ENCODE measurements at places on chromosomes 3 and 15.

DNA sequence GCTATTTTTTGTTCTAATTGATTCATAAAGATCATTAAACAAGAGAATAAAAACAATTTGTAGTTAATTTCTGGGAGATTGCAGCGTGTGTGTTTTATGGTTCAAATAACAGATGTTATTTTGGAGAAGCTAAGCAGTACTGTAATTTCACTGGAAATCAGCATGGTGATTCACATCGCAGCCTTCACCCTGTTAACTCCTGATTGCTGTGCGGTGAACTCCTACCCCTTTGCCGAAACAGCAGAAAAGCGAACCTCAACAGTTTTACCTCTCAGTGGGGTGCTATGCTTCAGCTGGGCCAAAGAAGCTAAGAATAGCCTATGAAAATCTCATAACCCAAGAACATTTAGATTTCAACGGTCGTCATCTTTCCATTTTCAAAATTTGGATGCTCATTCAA is 441.5 kb upstream of the RARB start:
- DNase-seq: no peak

DNA sequence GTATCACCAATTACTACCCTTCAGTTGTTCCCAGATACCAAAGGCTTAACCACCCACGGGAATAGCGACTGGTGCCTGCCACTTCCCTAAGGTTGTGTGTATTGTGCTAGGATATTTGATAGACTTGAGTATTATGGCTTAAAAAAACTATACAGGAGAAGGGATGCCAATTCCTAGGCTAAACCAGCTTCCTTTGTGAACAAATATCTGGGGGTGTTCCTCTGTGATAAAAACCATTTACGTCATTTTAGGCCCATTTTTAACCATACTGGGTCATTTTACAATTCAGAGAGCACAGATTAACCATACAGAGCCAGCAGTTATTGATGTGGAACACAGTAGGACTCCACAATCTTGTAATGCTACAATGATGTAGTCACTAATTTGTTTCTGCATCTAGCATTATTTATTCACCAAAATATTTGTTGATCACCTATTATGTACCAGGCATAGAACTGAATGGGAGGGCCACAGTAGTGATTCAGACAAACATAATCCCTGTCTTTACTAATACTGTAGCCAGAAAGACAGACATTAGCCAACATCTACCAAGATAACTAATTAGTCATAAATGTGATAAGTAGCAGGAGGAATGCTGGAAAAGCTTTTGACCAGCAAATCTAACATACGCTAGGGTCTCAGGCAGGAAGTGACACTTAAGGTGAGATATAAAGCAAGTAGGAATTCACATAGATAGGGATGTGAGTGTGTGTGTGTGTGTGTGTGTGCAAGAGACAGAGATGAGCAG is 184.8 kb downstream of the MECOM start:
- no peak for DNase-seq

DNA sequence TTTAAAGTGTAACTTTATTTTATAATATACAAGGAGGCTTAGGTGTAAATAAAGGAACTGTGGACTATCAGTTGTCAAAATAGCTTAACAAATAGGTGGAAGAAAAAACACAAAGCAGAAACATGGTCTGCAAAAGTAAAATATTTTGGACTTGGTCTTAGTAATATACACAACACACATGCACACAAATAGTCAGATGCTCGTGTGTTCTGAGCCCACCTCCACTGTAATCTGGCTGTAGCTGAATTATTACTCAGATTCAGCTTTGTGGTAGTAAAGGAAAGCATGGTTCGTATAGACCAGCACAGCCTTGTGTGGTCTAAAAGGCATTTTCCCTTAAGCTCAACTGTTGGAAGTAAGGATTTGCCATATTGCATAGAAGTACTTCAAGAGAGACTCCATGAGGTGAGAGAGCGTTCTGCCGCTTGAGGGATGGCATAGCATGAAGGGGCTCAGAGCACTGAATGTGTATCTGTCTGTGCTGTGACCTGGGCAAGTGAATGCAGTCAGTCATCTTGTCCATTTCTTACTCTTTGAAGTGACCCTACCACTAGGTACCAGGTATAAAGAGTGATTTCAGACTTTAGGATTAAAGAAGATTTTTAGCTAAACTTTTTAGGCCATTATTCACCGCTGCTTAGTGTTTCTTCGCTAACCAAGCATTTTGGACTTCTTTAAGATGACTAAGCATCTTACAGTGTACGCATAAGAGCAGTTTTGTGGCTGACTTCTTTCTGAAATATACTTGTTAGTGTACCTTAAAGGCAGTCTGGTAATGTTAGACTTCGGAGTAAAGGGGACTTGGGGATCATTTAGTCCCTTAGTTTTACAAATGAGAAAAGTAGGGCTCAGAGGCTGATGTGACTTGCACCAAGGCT is 15.2 kb downstream of the TPM1 start:
- DNase-seq: no peak

DNA sequence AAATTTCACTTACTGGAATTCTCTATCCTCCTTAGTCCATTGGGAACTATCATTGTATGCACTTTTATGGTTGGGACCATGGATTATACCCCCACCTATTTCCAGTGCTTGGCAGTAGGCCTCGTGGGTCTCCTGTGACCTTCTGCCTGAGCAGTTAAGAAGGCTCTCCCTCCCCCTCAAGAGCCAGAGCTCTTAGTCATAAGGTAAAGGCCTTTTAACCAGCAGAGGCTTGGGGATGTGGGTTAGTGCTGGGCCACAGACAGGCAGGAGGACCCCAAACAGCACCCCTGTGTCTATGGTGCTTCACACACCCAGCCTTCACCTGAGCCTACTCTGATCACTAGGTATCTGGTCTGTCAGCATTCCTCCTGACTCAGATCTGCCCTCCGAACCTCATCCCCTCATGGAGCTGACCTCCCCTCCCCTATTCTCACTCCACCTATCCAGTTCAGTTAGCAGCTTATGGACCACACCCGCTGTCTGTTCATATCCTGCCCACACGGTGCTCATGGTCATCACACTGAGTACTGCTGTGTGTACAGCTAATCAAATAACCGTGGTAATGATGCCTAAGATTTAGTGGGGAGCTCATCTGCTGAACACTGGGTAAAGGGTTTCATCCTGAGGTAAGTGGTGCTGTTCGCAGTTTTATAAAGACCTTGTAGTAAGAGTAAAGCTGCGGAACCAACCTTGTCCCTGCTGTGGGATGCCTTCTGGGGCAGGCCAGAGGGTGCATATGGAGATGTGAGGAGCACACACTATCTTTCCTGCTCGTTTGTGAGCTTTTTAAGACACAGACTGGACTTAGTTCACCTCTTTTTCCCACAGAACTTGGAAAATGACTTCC is 40.9 kb downstream of the KLHL18 start:
- no peak for DNase-seq

DNA sequence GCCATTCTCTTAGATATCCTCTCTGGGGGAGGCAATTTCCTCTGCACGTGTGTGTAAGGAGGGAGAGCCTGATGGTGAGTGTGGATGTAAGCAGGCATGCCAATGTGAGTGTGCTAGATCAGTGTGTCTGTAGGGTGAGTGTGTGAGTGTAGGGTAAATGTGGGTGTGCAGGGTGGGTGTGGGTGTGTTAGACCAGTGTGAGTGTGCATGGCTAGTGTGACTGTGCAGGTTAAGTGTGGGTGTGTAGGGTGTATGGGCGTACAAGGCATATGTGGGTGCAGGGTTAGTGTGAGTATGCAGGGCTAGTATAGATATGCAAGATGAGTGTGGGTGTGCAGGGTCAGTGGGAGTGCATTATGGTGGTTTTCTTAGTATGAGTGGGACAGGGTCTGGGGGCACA is 48.4 kb downstream of the ATP2B2 start:
- no peak for DNase-seq

DNA sequence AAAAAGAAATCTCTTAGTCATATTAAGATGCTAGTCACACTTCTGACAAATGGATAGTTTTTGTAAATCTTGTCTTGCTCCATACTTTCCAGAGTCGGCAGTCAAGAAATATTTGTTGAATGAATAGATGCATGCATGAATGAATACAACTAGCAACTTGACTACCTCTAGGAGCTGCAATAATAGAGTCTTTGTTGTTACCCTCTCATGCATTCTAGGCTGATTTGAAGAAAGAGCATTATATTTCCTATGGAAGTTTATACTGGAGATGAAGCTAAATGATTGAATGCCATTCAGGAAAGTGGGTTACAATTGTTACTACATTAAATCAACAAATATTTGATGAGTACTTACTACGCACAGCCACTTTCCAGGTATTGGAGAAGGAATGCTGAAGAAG is 18.1 kb upstream of the TRAT1 start:
- DNase-seq: no peak

GRCh38 chr15:42696626-42697025 is 40.3 kb downstream of the CDAN1 start:
- no peak for DNase-seq

DNA sequence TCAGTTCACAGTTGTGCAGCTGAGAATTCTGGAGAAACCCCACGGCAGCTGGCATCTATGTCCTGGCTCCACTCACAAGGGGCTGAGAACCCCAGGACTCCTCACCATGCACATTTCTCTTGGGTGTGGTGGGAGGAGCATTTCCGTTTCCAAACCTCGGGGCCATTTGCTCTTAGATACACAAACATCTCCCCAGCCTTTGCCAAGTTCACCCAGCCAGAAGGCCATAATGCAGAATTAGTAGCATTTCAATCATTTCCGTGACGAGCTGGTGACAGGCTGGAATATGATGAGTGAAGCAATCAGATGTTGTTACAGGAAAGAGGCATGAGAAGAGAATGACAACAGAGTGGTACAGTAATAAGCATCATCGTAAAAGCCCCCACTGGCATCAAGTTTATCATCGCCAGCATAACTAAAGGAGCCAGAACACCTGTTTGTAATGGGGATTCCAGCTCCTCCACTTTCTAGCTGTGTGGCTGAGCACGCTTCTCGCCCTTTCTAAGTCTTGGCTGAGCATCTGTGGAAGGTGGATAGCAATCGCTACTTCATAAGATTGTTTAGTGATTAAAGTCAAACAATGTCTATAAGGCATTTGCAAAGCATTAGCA is 82.0 kb downstream of the LIPC start:
- DNase-seq: no peak

- no peak for DNase-seq
Measured at GRCh38 chr15:60072826-60073465, 68.8 kb downstream of the FOXB1 start.

- DNase-seq: no peak
Measured at GRCh38 chr3:170344971-170345370, 12.5 kb upstream of the SKIL start.

GRCh38 chr3:89216016-89216739 is 108.8 kb downstream of the EPHA3 start:
- no peak for DNase-seq

- no peak for DNase-seq
Measured at GRCh38 chr3:156109989-156110388, 10.4 kb upstream of the KCNAB1 start.

GRCh38 chr15:70936326-70936725 is 43.7 kb downstream of the LRRC49 start:
- DNase-seq: no peak

- DNase-seq: no peak
Measured at GRCh38 chr3:48696601-48697000, 10.9 kb upstream of the NCKIPSD start.

- DNase-seq: no peak
Measured at GRCh38 chr3:45507820-45508317, 86.7 kb upstream of the LIMD1 start.

GRCh38 chr3:143480344-143480743 is 360.8 kb downstream of the CHST2 start:
- no peak for DNase-seq

DNA sequence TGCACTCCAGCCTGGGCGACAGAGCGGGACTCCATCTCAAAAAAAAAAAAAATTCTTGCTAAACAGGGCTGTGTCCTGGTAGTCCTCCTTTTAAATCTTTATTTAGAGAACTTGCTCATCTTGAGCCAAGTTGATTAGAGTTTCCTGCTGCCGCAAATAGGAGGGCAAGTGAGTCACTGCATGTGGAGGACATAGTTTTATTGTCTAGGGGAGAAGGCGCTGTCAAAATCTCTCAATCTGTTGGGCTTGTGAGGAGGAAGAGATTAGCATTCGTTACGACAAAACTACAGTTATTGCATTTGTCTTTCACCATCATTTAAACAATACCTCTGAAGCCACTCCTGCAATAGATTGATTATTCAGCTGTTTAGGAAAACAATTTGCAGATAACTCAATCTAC is 11.5 kb downstream of the MUC4 start:
- no peak for DNase-seq

- no peak for DNase-seq
Measured at GRCh38 chr15:90633360-90633759, 83.8 kb upstream of the BLM start.

GRCh38 chr3:6179761-6180160 is 681.2 kb upstream of the GRM7 start:
- DNase-seq: no peak

GRCh38 chr3:67662733-67663132 is 8.3 kb upstream of the SUCLG2 start:
- DNase-seq: no peak

DNA sequence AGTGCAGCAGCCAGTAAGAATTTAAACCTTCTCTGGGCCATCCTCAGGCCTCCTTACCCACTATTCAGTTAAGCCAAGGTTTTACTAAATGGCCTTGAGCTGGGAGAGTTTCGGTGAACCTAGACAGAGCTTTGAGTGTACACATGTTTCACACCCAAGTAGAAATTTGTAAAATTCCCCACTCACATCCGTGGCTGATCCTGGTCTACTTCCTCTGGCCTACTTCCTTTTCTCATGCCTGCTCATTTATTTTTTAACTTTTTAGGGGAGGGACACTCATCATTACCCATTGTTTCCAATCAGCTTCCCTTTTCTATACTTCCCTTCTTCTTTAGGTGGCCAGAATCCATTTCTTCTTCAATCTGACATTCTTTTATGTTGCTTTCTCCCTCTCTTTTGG is 7.6 kb downstream of the CX3CR1 start:
- no peak for DNase-seq

- DNase-seq: no peak
Measured at GRCh38 chr3:191331388-191331787, 1.1 kb upstream of the UTS2B start.

DNA sequence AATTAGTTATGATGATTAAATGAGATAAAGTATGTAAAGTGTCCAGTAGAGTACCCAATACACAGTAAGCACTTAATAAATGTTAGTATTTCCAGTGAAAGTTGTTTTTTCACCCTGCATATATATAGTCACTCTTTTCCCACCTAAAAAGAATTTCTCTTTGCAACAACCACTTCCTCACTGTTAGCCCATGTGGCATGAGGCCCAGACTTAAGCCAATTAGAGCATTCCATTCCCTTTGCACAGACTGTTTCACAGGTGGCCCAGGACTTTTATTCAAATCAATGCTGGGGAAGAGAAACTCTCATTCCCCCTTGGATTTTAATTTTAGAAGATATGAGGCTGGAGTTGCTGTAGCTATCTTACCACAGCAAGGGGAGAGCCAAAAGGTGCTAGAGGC is 3.7 kb downstream of the IFT80 start:
- DNase-seq: no peak

DNA sequence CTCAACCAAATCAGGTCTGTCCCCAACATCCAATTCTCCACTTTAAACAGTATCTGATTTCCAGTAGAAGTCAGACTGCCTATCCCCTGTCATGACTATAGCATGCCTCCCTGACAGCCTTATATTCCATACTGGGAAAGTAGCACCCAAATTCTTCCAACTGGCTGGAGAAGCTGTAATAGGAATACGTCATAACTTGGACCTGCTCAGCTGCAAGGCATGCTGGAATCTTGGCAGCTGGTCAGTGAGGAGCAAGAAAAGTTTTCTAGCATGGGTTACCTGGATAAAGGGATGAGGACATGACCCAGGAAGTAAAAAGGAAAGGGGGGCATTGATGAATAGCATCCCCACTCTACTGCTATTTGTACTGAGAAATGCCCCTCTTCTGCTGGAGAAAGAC is 8.9 kb downstream of the SEMA5B start:
- no peak for DNase-seq
